ENCODE measurements at places on chromosomes 5 and 9.

GRCh38 chr9:93306579-93307091 is 122.7 kb downstream of the WNK2 start:
- DNase-seq = no peak

DNA sequence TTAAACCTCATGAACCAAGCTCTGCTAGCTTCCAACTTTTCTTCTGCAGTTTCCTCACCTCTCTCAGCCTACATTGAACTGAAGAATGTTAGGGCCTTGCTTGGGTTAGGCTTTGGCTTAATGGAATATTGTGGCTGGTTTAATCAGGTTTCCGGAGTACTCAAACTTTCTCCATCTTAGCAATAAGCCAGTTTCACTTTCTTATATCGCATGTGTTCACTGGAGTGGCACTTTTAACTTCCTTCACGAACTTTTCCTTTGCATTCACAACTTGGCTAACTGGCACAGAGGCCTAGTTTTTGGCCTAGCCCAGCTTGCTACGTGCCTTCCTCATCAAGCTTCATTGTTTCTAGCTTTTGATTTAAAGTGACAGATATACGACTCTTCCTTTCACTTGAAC is 81.0 kb upstream of the MAST4 start:
- DNase-seq = no peak

DNA sequence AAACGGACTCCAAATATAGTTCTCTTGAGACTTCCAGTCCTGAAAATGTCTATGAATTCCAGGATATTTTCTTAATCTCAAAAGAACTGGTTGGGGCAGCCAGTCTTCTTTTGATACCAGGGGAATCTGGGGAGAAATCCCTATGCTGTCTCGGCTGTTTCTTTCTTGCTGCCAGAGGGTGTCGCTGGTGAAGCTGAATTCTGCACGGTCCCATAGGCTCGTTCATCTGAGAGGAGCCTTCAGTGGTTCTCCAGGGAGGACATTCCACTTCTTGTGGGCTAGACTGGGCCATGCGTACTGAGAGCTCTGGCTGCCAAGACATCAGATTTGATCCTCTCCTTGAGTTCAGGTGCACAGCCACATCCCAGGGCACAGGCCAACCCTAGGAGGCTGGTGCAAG is 155.0 kb upstream of the CLINT1 start:
- no peak for DNase-seq

GRCh38 chr9:77505232-77505631 is 142.9 kb downstream of the GNA14 start:
- DNase-seq = no peak

DNA sequence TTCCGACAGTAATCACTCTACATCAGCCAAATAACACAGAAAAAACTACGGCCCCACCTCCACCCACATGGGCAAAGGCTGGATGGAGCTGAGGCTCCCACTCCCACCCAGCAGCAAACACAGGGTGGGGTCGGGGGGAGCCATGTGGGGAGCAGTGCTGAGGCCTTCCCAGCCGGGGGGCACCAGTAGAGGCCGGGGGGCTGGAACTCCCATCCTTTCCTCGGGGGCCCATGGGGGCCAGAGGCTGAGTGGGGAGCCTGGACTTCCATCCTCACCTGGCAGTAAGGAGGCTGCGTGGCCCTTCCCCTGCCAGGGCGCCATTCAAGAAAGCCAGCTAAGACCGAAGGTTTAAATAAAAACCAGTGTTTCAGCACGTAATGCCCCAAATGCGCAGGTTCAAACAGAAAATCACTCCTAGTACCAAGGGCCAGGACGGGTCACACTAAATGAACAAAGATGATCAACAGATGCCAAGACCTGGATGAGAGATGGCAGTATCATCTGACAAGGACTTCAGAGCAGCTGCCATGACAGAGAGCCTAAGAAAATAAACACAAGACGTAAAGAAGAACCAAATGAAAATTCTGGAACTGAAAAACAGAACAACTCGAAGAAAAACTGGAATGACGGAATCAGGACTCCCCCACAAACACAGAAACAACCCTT is 9.4 kb downstream of the CCDC127 start:
- no peak for DNase-seq

GRCh38 chr5:58208674-58209073 is 251.2 kb downstream of the PLK2 start:
- DNase-seq = no peak

- no peak for DNase-seq
Observed at GRCh38 chr5:157602505-157602904, 26.9 kb upstream of the ADAM19 start.

GRCh38 chr9:125496313-125496834 is 210.6 kb downstream of the MAPKAP1 start:
- no peak for DNase-seq

DNA sequence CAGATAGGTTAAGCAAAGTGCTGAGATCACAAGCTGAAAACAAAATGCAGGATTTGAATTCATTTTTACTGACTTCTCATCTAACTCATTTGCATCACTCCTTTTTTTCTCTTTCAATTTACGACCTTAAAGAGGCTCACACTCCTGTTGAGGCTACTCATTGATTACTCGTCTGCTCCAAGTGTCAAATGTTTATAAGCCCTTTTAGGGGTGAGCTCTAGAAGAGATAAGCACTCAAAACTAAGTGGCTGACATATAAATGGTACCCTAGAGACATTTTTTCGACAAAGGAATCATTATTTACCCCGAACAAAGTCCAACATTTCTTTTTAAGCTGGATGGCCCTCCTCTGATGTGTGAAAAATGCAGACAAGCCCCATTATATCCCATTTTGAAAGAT is 483.1 kb downstream of the MAT2B start:
- DNase-seq = no peak

- DNase-seq = no peak
Observed at GRCh38 chr9:83154821-83155220, 91.9 kb upstream of the RASEF start.

DNA sequence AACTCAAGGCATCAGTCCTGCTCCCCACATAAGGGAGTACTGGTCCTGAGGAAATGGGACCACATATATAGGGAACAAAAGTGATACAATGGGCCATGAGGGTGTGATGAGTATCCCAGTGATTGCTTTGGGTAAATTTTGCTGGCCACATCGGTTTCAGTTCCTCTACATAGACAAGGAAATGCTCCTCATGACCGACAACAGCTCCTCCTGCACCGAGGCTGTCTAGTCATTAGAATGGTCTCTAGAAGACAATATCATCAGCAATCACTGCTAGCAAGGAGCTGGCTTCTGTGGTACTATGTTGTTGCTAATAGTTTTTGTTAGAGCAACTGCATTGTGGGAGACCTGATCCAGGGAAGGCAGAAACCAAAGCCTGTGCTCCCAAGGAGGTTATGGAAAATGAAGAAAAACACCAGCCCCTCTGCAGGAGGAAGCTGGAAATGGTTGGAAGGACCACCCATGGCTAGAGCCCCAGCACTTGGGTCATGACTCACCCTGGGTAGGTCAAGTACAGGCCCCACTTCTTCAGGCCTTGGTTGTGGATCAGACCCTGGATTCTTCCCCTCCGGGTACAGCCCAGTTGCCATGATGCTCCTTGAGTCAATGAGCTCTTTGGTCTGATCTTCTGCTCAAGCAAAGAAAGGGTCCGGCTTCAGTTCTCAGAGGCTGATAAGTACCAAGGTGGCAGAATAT is 3.4 kb upstream of the CTSL start:
- no peak for DNase-seq

DNA sequence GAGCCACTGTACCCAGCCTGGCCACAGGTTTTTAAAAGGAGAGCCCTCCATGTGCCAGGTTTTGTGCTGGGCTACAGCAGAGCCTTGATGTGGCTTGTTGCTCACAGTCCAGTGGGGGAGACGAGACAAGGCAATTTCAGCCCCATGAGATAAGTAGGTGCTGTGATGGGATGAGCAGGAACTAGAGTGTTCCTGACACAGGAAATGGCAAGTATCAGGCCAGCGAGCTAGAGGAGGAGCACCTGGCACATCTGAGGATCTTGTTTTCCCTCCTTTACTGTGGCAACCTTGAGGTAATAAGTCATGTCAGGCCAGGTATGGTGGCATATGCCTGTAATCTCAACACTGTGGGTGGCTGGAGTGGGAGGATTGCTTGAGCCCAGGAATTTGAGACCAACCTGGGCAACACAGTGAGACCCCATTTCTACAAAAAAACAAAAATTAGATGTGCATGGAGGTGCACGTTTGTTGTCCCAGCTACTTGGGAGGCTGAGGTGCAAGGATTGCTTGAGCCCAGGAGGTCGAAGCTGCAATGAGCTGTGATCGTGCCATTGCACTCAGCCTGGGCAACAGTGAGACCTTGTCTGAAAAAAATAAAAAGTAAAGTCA is 3.8 kb upstream of the ZDHHC12 start:
- DNase-seq = no peak

DNA sequence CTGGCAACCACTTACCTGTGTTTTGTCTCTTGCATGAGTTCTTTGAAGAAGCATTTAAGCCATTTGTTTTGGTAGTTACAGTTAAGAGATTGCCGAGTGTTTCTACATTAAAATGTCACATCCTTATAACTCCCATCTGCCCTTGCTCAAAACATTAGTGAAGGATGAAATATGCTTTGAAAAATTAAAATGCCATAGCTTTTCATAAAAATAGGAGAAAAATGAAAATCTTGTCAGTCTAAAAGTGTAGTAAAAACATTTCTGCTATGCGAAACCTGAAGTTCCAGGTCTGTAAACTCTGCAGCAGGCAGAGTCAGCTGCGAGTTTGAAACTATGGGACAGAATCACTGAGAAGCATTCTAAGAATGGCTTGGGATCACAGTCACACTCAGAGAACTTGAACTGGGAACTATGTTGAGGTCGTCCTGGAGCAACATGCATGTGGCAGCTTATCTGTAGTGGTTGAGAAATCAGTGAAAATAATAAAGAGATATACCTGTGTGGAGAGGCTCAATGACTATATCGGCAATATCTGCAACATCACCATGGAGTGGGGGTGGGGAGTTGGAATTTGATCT is 67.4 kb downstream of the RASGRF2 start:
- DNase-seq = no peak

GRCh38 chr5:126455728-126456127 is 32.5 kb downstream of the GRAMD2B start:
- DNase-seq = no peak

DNA sequence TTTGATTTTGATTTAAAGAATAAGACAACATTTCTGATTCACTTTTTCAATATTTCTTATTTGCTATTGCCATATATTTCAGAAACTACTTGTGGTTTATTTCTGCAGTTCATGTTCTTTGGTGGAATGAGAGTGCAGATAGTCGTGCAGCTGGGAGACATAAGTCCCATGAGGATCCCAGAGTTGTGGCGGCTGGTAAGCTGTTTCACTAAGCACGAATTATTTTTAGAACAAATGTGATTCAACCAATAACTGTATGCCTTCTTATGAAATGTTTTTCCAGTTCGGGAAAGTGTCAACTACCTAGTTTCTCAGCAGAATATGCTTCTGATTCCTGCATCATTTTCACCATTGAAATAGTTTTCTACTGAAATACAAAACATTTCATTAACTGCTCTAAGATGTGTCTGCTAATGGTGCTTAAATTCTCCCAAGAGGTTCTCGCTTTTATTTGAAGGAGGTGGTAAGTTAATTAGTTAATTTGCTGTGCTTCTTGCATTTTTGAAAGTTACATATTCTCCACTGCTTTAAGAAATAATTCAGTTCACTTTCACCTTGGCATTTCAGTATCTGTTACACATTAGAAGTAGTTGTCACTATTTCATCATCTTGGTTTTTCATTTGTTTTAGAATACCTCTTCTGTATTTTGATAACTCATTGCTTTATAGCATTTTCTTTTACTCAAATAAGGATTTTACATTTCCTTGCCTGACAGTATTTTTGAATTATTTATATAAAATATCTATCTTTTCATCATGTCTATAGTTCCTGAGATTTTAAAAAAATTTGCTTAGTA is 9.0 kb downstream of the NIPSNAP3B start:
- DNase-seq = no peak

DNA sequence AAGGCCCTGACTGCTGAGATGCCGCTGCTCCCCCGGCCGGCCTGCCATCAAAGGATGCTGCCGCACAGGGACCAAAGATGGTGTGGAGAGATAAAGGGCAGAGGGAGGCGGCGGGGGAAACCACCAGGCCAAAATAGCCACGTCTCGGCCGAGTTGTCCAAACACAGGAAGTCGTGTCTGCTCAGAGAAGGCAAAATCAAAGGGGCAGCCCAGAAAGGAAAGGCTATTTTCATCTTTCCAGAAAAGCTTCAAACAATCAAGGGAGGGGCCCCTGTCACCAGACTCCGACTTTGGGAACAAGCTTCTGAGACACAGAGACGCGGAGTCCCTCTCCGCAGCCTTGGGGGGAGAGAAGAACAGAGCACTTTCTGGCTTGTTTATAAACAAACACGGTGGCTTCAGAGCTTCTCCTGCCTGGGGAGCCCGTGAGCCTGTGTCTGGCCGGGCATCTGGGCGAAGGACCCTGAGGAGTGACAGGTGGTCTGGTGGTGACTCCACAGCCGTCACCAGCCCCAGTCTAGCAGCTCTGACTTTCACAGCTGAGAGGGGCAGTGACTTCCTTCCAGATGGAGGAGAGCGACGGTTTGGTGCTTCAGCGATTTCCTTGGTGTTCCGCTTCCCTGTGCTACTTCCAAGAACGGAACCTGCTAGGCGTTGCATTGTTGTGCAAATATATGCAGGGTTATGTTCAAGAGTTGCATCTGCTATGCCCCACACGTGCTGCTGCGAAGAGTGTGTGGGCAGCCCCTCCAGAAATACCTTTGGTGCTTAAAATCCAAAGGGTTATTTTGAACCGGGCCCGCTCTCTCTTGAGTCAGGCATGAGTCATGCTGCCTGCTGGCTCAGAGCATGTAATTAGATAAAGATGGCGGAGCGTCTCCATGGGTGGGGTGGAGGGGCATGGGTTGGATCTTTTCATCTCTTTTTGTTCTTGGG is 24.0 kb downstream of the ADAMTSL2 start:
- peak; percentile 34 for DNase-seq

DNA sequence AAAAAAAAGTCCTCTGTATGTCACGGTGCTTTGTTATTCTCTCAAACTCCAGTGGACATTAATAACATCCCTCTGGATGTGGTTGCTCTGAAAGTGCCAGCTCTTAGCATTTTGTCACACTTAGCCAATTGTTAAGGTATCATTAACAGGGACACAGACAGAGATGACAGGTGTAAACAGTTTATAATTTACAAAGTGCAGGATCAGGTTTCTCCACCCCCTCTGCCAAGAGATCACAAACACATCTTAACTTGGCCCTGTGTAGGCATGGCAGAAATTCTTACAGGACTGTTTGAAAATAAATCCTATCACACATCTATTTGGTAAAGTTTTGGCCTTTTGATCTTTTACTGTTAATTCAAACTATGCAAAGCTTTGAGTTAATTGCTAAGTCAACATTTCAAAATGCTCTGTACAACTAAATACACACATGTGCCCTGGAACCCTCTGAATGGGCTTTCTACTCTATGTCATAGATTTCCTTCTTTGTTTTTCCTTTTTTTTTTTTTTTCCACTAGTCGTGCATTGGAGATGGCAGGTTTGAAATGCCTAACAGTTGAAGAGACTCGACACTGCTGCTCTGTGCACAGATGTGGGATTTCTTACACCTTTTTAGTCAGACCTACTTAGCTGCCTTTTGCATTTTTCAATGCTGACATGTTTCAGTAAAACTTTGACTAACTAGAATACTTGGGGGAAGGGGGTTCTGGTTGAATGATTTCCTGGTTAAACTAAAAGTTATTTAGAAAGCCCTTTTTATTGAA is 41.7 kb downstream of the SEMA6A start:
- DNase-seq = no peak

GRCh38 chr9:107504585-107505455 is 15.3 kb upstream of the KLF4 start:
- no peak for DNase-seq

All from caudate nucleus (tissue), 63 donors.